ENCODE measurements at places on chromosomes 11 and 22.

- no peak for DNase-seq
Measured at GRCh38 chr11:14636119-14636518, 7.5 kb upstream of the PDE3B start.

GRCh38 chr11:65625628-65626342, 10.2 kb downstream of the PCNX3 start:
- peak; percentile 64 for DNase-seq

GRCh38 chr11:9550191-9550628, 23.3 kb upstream of the WEE1 start:
- no peak for DNase-seq

- DNase-seq = no peak
Measured at GRCh38 chr11:45530776-45531175, 134.6 kb downstream of the CHST1 start.

DNA sequence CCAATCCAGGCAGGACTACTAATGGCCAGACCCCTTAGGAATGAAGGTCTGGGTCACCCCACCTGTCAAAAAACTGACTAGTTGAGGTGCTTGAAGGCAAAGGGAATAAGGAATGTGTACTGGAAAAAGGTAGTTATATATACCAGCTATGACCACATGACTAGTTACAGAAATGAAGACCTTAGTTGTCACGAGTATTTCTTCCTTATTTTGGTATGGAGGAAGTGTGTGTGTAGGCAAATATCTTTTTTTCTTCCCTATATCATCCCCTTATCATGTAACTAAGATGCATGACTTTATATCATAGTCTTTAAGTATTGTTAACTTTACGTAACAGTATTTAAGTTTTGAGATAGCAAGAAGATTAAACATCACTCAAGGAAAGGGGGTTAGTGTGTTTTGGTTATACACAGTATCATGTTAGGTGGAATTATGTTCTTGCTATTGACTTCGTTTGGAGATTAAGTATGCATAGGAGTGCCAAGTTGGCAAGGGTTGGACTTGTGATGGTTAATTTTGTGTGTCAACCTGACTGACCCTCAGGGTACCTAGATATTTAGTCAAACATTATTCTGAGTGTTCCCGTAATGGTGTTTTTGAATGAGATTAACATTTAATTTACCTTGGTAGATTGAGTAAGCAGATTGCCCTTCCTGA, 38.2 kb upstream of the NARS2 start:
- no peak for DNase-seq

- DNase-seq = no peak
Measured at GRCh38 chr11:28257761-28258160, 149.6 kb downstream of the METTL15 start.

- DNase-seq = no peak
Measured at GRCh38 chr11:1238767-1239595, 16.1 kb downstream of the MUC5B start.

GRCh38 chr11:2704356-2704755, 4.6 kb upstream of the KCNQ1OT1 start:
- no peak for DNase-seq

- no peak for DNase-seq
Measured at GRCh38 chr11:16612566-16613261, 125.7 kb upstream of the C11orf58 start.
